ENCODE measurements at places on chromosomes 5 and 9.

DNA sequence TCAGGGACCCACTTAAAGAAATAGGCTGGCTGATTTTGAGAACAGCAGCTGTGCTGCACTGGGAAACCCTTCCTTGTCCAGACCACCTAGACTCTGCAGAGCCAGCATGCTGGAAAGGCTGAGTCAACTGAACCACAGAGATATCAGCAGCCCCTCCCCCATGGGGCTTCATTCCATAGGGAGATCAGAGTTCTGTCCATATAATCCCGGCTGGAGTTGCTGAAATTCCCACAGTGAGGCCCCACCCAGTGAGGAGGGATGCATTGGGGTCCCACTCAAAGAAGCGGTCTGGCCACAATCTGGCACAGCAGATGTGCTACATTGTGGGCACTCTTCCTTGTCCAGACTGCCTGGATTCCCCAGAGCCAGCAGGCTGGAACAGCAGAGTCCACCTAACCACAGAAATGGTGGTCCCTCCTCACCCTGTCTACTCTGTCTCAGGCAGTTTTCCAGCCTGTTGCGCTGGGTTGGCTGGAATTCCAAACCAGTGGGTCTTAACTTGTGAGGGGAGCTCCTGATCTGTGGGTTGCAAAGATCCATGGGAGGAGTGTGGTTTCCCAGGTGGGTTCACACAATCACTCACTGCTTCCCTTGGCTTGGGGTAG, 127.1 kb downstream of the RNF180 start:
- no peak for DNase-seq

- no peak for DNase-seq
Measured at GRCh38 chr9:91055845-91056244, 254.2 kb downstream of the SYK start.

DNA sequence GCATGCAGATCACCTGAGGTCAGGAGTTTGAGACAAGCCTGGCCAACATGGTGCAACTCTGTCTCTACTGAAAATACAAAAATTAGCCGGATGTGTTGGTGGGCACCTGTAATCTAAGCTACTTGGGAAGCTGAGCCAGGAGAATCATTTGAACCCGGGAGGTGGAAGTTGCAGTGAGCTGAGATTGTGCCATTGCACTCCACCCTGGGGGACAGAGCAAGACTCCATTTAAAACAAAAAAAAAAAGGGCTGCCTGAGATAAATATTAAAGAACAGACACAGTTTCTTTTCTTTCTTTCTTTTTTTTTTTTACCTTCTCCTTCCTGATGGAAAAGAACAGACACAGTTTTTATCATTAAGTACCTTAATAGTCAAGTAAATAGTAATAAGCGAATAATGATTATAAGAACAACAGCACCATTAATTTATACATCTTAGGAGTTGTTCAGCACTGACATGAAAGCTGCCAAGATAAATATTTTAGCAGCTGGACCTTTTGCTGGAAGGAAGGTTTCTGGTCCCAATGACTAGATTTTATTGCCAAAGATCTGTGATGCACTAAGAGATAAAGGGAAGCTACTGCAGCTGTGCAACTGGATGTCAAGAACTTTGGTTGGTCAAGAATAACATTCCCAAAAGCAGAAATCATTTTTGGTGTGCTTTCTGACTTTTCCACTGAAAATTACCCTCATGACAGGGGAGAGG, 7.0 kb downstream of the CENPP start:
- no peak for DNase-seq

DNA sequence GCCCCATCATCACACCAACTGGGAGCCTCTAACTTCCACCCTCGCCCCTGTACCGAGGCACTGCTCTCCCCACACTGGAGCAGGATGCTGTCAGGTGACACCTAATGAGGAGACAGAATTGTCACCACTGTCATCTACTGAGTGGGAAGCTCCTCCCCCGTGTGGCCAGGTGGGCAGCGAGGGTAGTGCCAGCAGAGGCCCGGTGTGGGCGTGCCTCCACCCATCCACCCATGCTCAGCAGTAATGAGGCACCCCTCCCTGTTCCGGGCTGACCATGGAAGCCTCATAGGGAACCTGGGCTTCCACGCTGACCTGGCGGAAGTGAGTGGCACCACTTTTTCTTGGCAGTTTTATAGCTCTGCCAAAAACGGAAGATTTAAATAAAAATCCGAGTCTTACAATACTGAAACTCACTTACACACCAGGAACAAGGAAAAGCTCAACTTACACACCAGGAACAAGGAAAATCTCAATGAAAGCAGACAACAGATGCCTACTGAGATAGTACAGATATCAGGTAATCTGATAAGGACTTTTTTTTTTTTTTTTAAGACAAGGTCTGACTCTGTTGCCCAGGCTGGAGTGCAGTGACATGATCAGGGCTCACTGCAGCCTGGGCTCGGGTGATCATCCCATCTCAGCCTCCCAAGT, 30.6 kb upstream of the ASS1 start:
- DNase-seq: no peak

GRCh38 chr9:124381170-124381945, 33.9 kb downstream of the PSMB7 start:
- no peak for DNase-seq

- no peak for DNase-seq
Measured at GRCh38 chr5:159456722-159457465, 126.6 kb upstream of the IL12B start.

- DNase-seq: no peak
Measured at GRCh38 chr5:40484495-40484894, 195.2 kb upstream of the PTGER4 start.
